ENCODE measurements at places on chromosomes 5 and 9. TPM values are rescaled to one million over a fixed set of nuclear protein-coding genes. Genes with fewer than 3 reads are reported as not detected.

DNA sequence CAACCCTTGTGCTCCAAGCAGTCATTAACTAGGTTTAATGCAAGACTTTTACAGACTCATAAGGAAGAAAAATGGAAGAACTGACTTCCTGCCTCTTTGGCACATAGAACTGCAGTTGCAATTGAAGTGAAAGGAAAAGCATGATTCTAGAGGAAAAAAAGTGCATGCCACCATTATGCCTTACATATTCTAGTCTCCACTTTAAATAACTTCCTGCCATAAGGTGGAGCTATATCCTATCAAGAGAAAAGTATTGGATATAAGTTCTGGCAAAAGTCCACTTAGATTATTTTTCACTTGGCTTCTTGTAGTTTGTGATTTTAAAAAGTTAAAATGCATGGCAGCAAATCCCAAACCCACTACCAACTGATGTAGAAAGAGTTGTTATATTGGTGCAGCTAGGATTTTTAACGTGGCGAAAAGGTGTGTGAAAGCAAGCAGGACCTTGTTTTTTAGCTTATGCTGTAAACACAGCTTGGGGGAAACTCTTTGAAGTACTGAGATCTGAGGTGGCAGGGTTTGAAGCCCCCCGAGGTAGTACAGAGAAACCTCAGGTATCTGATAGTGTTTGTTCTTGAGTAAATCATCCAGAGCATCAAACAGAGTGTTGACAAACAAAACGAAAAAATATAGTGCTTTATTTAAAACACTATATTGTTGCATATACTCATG, 117.9 kb downstream of the ANXA1 start:
- no peak overlapping the region for H3K4me3 ChIP-seq
- no peaks in the 10 kb centered on the region for H3K36me3 ChIP-seq
- H3K4me1 ChIP-seq: no peaks in the 10 kb centered on the region
- H3K27me3 ChIP-seq: no peaks in the 10 kb centered on the region

DNA sequence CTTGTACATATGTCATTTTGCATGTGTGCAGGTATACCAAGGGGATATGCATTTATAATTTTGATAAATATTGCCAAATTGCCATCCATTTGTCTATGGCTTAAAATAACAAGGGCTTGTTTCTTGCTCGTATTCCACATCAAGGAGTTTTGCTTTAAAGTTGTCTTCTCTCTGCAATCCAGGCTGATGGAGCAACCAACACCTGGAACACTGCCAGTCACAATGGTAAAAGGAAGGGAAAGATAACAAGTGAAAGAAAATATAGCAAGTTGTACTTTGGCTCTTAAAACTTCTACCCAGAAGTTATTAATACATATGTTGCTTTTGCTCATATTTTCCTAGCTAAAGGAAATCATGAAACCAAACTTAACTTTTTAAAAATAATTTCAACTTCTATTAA, 156.9 kb downstream of the UNC13B start:
- H3K27ac ChIP-seq: no peak overlapping the region
- no peak overlapping the region for H3K4me3 ChIP-seq
- no peaks in the 10 kb centered on the region for H3K36me3 ChIP-seq
- no peaks in the 10 kb centered on the region for H3K27me3 ChIP-seq
- no peaks in the 10 kb centered on the region for H3K4me1 ChIP-seq
- DNase-seq: no peak

The RNF183 gene
- total RNA-seq: 0.35 TPM

GRCh38 chr5:9951865-9952516, 297.7 kb downstream of the ATPSCKMT start:
- peaks cover 5% of the 10 kb centered on the region for H3K4me1 ChIP-seq
- no peaks in the 10 kb centered on the region for H3K36me3 ChIP-seq
- no peak overlapping the region for H3K27ac ChIP-seq
- DNase-seq: no peak
- H3K27me3 ChIP-seq: no peaks in the 10 kb centered on the region

DNA sequence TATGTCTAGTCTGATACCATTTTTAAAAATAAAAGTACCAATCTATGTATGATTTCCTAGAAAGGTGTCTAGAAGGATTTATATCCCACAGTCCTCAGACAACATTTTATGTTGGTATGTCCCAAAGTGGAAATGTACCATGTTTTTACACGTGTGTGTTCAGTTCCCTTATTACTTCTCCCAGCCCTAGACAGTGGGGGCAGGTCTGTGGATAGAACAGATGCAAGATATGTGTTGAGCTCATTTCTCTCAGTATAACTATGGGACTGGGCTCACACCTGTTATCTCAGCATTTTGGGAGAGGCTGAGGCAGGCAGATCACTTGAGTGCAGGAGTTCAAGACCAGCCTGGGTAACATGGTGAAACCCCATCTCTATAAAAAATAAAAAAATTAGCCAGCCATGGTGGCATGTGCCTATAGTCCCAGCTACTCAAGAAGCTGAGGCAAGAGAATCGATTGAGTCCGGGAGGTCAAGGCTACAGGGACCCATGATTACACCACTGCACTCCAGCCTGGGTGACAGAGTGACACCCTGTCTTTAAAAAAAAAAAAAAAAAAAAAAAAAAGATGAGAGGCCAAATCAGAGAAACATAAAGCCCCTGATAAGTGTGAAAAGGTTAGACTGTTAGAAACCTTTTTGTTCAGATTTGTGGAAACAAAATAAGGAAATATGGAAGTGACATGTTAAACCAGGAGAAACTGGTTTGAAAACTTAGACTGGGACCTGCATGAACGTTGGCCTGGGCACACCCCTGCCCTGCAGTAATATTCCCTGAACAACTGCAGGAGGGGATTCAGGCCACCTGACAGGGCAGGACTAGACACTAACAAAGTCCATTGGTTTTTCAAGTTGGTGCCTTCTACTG, 7.4 kb upstream of the SLC2A8 start:
- peak overlapping the region; percentile 2 for H3K27ac ChIP-seq
- no peak for DNase-seq
- no peak overlapping the region for H3K4me3 ChIP-seq
- H3K36me3 ChIP-seq: no peaks in the 10 kb centered on the region

The C1QTNF3 gene
- 33.0 TPM for total RNA-seq

DNA sequence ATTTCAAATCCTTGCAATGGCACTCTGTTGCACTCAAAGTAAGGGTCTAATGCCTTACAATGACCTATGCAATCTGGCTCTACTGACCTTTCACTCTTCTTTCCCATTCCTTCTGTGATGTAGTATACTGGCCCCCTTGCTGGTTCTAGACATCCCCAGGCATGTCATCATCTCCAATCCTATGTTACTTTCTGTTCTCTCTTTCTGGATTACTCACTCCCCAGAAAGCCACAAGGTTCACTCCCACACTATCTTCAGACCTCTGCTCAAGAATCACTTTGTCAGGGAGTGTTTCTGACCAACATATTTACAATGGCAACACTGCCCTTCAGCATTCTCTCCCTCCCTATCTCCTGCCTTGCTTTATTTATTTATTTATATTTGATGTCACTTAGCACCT, 802.2 kb upstream of the WWC1 start:
- no peaks in the 10 kb centered on the region for H3K27me3 ChIP-seq
- H3K36me3 ChIP-seq: no peaks in the 10 kb centered on the region
- no peak overlapping the region for H3K27ac ChIP-seq
- no peaks in the 10 kb centered on the region for H3K4me1 ChIP-seq
- no peak for DNase-seq

- no peaks in the 10 kb centered on the region for H3K4me1 ChIP-seq
- H3K4me3 ChIP-seq: no peak overlapping the region
- H3K27ac ChIP-seq: no peak overlapping the region
- no peaks in the 10 kb centered on the region for H3K27me3 ChIP-seq
- no peaks in the 10 kb centered on the region for H3K36me3 ChIP-seq
- no peak for DNase-seq
These were observed 39.2 kb downstream of the FAXDC2 start for GRCh38 chr5:154811239-154811638.

GRCh38 chr5:135705941-135706466, 127.2 kb upstream of the CXCL14 start:
- no peak overlapping the region for H3K4me3 ChIP-seq
- no peak for DNase-seq
- no peaks in the 10 kb centered on the region for H3K27me3 ChIP-seq

- no peaks in the 10 kb centered on the region for H3K27me3 ChIP-seq
- no peaks in the 10 kb centered on the region for H3K36me3 ChIP-seq
- H3K4me1 ChIP-seq: no peaks in the 10 kb centered on the region
These were observed 75.9 kb downstream of the TENT4A start for GRCh38 chr5:6788956-6789649.

DNA sequence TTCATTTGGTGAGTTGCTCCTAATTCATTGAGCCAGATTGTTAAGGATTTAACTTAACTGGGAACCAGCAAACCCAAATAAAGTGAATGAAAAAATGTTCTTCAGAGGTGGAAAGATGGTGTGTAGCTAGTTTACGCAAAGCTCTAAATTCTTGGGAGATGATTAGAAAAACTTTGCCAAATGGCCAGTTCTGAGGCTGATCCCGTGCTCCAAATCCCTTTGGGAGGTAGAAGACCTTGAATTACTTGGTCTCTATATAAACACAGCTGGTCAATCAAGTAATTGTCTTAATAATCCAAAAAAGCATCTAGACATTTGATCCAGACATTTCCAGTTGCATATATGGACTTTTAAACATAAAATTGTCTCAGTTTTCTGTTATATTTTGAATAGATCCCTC, 11.4 kb downstream of the ACTL7B start:
- no peaks in the 10 kb centered on the region for H3K27me3 ChIP-seq
- H3K4me3 ChIP-seq: no peak overlapping the region
- no peak for DNase-seq
- H3K36me3 ChIP-seq: no peaks in the 10 kb centered on the region

DNA sequence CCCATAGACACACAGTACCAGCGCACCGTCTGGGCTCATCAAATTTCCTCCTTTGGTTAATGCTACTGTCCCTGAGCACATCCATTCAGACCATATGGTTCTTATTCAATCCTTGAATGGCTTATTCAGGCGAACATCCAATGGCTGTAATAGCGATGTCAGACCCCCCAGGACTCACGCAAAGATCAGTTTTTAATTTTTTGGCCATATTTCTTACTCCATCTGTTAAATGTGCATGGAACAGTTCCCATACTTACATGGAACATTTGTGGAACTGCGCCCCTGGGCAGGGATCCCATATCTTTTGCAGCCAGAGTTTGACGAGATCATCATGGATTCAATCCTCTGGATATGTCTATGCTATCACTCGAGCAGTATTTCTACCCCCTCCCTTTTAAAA, 213.2 kb downstream of the ADAMTS6 start:
- H3K4me1 ChIP-seq: no peaks in the 10 kb centered on the region
- no peak overlapping the region for H3K27ac ChIP-seq

- no peaks in the 10 kb centered on the region for H3K36me3 ChIP-seq
- H3K4me3 ChIP-seq: no peak overlapping the region
- H3K4me1 ChIP-seq: no peaks in the 10 kb centered on the region
These were observed 9.0 kb downstream of the FBP1 start for GRCh38 chr9:94630281-94630680.

DNA sequence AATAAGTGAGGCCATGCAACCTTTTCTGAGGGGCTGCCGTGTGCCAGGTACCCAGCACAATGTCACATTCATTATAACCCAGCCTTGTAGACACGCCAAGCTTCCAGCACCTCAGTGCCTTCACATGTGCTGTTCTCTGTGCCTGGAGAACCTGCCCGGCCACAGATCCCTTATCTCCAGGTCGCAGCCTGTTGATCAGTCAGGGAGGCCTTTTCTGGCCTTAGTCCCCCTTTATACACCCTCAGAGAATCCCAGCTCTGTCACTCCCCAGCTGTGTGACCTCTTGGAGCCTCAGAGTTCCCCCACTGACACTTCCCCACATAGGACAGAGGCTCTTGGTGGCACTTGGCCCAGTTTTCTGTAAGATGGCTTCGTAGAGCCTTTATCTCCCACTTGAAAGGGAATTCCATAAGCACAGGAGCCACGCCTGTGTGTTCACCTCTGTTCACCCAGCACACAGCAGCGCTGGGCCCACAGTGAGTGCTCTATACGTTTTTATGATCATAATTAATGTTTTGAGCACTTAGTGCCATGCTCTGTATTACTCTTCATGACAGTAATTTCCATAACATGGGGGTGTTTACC, 38.7 kb downstream of the NEURL1B start:
- no peaks in the 10 kb centered on the region for H3K36me3 ChIP-seq
- H3K27me3 ChIP-seq: no peaks in the 10 kb centered on the region
- DNase-seq: peak; percentile 60
- H3K4me1 ChIP-seq: peaks cover 20% of the 10 kb centered on the region

- no peak overlapping the region for H3K27ac ChIP-seq
- H3K27me3 ChIP-seq: no peaks in the 10 kb centered on the region
- no peaks in the 10 kb centered on the region for H3K36me3 ChIP-seq
- H3K4me1 ChIP-seq: no peaks in the 10 kb centered on the region
- DNase-seq: no peak
- H3K4me3 ChIP-seq: no peak overlapping the region
These were observed 18.8 kb upstream of the FANCC start for GRCh38 chr9:95336281-95336680.

The UBAC1 gene
- 23.1 TPM for total RNA-seq

Measured in Peyer's patch (tissue), 4 donors.